ENCODE measurements at places on chromosomes 3 and 15.

- DNase-seq: peak; percentile 69
Observed at GRCh38 chr15:75347222-75348033, 589 bp downstream of the NEIL1 start.

- no peak for DNase-seq
Observed at GRCh38 chr3:105518806-105519418, 152.2 kb downstream of the ALCAM start.

DNA sequence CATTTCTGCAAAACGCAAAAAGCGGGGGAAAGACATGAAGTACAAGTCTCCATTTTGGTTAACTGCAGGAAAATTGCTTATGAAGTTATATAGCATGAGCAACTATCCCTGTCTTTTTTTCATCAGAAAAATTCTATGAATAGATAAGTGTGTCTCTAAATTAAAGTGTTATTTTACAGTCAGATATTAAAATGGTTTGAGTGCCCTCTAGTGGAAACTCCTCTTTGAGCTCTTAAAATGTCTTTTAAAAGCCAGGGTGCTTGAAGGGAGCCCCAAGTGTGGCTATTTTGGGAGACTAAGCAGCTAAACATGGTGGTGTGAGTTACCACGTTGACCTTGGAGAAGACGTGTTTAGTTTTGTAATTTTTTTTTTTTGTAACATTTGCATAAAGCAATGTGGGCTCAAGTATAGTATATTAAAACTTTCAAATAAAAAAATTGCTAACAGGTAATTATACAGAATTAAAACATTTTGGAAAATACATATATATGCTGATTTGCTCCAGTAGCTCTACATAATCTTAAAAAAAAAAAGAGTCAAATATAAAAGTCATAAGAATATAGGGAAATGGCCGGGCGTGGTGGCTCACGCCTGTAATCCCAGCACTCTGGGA lies 77.2 kb downstream of the PPP2R3A start:
- no peak for DNase-seq

- DNase-seq: no peak
Observed at GRCh38 chr3:16102905-16103364, 71.5 kb upstream of the GALNT15 start.

- DNase-seq: no peak
Observed at GRCh38 chr3:36135863-36136262, 244.4 kb upstream of the STAC start.

DNA sequence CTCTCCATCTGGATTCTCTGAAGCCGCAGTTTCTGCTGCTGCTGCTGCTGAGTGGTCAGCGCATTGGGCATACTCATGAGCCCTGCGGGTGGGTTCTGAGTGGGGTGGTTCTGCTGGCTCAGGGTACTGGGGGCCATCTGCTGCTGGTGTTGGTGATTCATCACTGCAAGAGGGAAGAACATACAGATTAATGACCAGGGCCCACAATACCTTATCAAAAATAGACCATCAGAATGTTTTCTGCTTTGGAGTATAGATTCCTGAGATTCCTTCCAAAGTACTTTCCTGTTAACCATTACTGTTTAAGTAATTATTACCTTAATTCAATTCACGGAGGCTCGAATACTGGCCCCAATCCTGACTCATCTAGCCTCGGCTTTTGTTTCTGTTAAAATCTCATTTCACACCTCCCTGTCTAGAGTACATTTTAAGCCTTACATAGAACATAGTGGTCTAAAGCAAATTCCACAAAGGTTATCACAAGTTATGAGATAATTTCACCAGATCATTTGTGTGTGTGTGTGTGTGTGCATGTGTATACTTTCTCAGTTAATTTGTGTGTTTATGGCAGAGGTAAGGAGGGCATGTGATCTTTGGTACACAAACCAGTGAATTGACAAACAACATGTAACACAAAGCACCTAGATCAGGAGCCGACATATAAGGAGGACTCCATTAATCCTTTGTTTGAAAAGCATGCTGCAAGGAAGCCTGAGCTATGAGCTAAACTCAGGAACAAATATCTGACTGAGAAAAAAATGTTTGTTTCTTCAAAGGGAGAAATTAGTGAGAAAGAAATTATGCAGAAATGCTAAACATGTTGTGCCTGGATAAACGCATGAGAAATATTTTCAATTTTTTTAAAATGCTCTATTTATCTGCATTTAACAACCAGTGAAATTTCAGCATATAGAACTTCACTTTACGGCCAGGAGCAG lies 68.1 kb downstream of the TM4SF4 start:
- no peak for DNase-seq

DNA sequence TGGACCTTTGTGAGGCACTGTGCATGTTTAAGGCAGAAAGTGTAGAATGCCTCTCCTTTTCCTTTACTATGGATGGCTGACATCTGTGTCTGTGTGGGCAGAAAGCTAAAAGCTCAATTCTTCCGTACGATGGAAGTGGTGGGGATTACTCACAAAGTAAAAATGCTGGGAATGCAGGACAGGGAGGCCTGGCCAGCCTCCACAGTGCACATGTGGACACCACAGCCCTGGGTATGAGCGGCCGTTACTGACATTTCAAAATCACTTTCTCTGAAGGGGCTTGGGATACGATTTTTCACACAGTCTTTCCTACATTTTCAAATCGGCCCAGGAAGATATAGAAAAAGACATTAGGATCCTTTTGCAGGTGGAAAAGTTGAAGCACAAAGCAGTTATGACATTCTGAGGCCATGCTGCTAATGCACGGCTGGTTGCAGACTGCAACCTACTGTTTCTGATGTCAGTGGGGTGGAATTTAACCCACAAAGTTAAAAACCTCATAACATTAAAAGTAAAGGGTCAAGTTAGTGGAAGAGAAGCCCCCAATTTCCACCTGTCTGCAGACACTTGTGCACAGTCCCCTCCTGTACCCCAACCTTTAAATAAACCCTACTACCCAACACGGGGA lies 27.9 kb downstream of the EHD4 start:
- DNase-seq: no peak

DNA sequence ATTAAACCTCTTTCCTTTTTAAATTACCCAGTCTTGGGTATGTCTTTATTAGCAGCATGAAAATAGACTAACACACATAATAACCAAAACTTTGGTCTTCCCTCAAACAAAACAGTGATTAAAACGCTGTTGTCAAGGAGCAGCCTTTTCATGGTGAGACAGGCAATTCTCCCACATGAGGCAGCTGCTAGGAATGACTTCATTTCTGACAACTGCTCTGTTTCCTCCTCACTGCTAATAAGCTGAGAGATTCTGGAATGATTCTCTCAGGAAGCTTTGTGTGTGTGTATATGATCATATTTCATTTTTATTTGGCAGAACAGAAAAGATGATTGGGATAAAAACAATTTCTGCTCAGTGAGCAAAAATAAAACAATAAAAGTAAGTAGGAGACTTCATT lies 580.6 kb upstream of the ADAMTS9 start:
- DNase-seq: no peak

DNA sequence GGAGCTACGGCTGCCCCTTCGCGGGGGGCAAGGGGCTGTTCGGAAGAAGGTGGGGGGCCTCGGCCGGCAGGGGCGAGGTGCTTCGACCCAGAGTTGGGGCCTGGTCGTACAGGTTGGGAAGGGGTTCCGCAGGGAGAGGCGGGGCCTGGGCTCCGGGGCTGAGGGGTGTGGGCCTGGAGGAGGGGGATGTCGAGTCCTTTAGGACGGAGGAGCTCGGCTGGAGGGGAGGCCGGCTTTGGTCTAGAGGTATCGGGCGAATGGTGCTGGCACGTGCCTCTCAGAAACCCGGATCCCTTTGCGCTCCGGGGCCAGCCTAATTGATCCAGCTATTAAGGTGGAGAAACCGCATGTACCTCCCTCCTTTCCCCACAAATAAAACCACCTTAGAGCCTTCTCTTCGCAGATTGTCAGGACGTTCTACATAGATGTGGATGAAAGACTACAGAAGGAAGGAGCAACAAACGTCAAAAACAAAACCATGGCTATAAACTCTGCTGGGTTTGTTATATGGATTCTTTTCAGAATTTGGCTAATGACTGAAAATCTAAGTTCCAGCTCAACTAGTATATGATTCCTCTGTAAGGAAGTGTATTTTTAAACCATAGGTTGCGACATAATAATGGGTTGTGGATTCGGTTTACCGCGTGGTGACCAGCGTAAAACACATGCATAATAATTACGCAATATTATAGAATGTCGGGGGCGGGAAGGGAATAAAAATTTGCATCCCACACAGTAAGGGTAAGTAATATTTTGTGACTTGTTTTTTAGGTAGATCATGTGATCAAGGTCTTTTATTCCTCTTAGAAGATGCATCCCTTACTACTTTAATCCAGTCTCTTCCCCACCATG lies 644 bp upstream of the NGLY1 start:
- no peak for DNase-seq

DNA sequence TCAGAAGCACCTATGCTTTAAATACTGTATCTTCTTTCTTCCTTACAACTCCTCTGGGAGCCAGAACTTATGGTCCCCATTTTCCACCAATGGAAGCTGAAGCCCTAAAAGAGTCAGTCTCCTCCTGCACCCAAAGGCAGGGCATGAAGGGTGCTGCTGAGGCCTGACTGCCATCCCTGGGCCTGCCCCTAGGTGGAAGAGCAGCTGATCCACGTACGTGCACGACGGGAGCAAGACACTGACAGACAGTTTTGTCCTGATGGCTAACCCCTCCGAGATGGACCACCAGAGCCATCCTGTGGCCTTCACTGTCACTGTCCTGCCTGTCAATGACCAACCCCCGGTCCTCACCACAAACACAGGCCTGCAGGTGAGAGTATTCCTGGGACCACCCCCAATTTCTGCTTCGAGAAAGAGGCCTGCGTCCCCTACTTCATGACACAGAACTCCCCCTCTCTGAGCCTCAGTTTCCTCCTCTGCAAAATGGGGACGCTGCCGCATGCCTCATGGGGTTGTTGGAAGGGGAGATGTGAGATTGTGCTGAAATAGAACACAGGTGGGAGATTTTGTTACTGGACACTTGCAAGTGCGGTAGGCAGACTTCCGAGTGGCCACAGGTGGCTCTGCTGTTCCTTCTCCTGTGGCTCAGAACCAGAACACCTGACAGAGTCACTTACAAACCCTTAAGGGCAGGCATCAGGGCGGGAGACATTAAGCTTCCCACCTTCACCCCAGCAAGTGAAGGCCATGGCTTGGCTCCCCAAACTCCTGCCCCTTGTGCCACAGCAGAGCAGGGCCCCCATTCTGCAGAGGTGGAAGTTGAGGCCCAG lies 175.4 kb downstream of the TBC1D2B start:
- DNase-seq: no peak

GRCh38 chr3:126954141-126954842 lies 28.6 kb upstream of the PLXNA1 start:
- DNase-seq: no peak

DNA sequence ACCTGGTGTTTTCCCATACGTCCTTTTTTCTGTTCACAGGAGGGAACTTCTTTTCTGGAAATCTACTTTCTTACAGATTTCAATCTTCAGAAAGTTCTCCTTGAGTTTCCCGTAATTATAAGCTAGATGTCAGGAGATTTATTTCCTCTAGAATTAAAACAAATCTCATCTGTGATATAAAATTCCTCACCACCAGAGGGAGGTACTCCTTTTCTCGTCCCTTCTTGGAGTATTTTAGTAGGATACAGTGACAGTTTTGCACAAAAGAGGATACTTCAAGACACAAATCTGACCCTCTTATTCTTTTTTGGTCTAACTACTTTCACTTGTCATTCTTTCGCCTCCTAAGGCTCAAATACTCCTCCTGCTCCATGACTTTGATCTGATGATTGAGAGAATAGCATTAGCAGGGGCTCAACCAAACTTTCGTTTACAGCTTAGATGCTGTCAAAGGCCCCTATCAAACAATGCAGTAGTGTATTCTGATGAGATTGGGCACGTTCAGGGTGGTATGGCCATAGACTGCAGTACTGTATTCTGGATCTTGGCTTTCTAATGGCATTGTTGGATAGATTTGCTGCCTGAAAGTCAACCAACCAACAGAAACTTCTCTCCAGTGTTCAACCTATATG lies 38.0 kb downstream of the TMEM41A start:
- no peak for DNase-seq

DNA sequence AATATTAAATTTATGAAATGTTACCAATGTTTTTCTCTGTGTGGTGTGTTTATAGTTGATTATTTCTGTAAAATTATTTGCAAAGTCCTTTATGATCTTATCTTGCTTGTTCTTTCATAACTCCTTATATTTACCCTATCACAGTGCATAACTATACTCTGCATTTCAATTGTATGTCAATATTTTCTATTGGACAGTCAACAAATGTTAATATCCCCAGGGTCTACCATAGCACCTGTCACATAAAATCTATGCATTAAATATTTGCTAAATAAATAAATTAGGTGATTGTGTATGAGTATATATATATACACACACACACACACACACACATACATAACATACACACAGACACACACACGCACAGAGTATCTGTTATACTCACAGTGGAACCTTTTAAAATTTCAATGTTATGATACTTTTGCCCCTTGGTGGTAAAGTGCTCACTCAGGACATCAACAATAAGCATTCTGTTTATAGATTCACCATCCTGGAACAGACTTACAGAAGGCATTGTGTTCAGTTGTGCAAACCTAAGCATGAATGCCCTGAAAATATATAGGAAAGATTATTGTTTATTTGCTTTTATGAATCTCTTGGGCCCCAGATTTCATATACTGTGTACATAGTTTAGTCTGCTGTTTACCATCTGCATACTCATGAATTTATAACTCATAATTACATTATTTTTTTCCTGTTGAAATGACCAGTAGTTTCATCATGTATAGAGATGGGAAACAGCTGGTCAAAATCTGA lies 443.7 kb downstream of the EPHA6 start:
- no peak for DNase-seq

DNA sequence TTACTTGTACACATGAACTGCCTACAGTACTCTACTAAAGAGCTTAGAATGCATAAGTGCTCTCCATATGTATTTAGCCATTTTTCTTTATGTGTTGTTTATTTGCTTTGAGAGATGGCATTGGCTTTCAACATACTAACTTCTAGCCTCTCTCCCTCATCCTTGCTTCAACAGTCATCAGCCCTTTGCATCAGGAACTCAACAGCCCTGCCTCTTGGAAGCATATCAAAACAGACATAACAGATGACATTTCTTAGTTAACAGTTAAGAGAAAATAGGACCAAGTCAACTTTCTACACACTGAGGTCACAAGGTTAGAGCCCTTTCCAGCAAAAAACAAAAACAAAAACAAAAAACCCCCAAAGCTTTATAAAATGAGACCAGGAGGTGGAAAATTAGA lies 145.6 kb downstream of the TCF12 start:
- no peak for DNase-seq

Data from caudate nucleus (tissue), 63 donors.